ENCODE measurements at places on chromosomes 12 and 14. TPM values are rescaled to one million over a fixed set of nuclear protein-coding genes. Genes with fewer than 3 reads are reported as not detected.

The PDE3A gene
- total RNA-seq, result 0.08 TPM

The BEGAIN gene
- 0.53 TPM for total RNA-seq

- no peak for DNase-seq
Measured at GRCh38 chr12:47186246-47186645, 106.5 kb upstream of the AMIGO2 start.

The POTEG gene
- not detected for total RNA-seq

DNA sequence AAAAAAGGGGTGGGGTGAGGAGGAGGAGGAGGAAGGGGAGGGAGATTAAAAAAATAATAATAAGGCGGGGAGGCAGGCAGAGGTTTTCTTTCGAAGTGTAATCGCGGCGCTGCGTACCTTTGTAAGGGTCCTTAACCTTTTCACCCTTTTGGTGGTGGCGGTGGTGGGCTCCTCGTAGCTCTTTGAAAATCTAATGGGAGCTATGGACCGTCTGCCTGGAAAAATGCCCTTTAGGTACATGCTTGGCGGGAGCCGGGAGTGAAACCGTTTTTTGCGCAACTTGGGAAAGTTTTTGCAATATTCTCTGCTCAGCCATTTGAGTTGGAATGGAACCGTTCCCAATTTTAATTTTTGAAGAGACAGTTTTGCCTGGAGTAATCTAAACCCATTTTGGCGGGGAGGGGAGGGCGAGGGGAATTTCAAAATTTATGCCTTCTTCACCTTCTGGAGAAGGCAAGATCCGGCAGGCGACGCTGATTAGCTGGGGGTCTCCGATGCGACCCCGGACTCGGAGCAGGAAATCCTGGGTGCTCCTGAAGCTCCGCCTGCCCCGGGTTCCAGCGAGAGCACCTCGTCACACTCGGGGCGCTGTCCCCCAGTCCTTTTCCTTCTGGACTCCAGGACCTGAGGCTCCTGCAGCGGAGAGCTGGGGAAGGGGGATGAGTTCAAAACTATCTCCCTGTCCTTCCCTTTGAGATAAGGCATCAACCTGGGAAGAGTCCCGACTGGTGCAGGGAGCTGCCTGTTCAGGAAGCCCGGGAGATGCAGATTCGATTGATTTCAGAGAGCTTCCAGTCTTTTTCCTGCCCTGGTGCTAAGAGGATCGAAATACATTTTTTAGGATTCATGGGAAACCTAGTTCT lies 74.6 kb upstream of the TBX5 start:
- DNase-seq, result no peak
